Ovary (tissue), 10 donors: ENCODE measurements at places on chromosomes 1 and 21.

GRCh38 chr1:243559575-243560162, 290.4 kb downstream of the AKT3 start:
- no peak for DNase-seq

GRCh38 chr1:48203287-48203900, 19.1 kb upstream of the SLC5A9 start:
- DNase-seq: no peak

DNA sequence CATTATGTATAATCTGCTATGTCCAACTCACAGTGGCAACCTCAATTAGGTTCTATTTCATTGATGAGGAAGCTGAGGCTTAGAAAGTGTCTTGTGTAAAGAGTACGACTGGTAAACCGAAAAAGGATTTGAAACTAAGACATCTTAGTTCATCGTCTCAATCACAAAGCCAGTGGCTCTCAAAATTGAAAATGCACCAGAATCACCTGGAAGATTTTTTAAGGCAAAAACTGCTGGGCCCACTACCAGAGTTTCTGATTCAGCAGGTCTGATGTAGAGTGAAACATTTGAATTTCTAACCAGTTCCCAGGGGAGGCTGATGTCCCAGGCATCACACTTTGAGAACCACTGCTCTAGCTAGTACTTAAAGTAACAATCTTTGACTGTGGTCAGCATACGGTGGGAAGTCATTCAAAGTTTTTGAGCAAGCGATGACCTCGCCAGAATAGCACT, 5.2 kb upstream of the LRRC53 start:
- DNase-seq: no peak

DNA sequence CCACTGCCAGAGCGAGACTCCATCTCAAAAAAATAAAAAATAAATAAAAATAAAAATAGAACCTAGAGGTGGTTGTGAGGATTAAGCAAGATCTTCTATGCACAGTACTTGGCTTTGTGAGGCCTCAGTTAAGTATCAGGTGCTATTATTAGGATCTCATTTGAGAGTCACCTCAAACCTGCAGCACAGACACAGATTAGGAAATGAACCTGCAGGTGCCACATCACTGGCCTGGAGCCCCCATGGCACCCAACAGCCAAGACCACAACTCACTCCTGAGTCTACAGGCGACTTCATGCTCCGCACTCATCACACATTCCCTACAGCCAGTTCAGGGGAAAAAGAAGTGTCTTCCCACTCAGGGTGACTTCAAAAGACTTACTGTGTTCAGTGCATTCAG, 176.8 kb downstream of the SLC45A1 start:
- no peak for DNase-seq

DNA sequence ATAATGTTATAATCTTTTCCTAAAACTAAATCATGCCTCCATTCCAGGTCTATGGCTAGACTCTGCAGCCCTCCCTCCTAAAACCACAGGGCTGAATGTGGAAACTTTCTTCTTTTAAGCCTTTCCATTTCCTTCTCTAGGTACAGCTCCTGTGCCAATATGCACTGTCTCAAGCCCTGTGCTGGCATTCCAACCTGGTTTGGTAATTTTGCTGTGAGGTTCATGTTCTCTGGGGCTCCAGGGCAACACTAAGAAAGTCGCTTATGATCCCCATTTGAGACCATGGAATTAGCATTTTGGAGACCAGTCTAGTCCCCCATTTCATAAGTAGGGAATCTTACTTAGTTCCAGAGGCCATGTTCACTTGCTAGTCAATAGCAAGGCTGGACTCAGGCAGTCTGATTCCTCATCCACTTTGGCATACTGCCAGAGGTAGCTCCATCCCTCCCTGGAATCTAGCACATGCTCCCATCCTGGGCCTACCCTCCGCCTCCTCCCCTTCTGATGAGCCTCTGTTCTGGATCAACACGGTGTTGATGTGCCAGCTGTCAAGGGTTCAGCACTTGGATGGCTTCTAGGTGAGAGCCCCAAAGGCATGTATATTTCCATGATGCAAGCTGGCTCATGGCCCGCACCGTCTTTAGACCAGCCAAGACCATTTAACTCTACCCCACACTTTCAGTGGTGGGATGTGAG, 36.5 kb downstream of the ZMYND12 start:
- DNase-seq: no peak

DNA sequence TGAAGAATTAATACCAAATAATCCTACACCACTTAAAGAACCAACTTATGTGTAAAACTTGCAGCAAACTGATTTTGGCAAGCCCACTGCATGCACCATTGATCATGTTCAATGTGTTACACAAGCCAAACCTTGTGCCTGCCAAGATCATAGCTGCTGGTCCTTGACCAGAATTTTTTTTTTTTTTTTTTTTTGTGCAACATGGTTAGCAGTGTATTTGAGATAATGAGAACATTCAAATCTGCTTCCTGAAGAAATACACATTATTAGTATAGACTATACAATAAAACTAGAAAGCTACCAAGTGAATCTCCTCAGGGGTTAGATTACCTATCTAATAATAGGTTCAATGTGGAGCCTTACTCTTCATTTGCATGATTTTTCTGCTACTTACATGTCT, 421.0 kb downstream of the MRPL39 start:
- DNase-seq: no peak

GRCh38 chr1:43545695-43546387, 15.2 kb downstream of the PTPRF start:
- peak; percentile 50 for DNase-seq

- DNase-seq: no peak
Observed at GRCh38 chr1:2896824-2897223, 95.3 kb upstream of the TTC34 start.

- no peak for DNase-seq
Observed at GRCh38 chr1:199096591-199096990, 457.8 kb downstream of the PTPRC start.

GRCh38 chr1:219143735-219144134, 29.9 kb upstream of the LYPLAL1 start:
- DNase-seq: no peak

DNA sequence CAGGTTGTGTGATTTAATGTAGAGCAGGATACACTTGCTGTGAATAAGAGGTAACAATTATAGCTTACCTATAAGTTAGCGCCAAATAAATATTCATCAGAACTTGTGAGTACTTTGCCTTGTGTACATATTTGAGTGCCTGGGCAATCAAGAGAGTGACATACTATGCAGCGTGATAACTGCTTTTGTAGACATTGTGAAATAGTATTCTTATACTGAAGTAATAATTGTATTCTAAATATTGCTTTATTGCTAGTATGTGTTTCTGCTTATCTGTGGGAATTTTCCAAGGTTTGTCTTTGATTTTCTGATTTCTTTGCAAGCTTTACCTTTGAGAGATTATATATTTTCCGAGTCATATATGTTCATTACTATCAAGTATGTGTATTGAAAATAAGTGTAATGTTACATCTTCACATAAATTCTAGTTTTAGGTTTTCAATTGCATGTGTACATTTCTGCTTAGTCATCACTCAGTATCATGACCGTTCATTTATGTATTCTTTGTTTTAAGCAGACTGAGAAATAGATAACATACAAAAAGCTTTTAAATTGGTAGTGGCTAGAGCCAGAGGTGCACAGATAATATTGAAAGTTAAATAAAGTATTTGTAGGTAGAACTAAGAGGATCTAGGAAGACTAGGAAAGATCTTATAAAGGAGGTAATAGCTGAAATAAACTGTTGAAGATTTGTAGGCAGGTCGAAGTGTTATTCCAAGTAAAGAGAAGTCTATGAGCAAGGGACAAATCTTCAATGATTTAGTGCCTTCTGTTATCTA, 19.5 kb downstream of the USP25 start:
- DNase-seq: no peak

DNA sequence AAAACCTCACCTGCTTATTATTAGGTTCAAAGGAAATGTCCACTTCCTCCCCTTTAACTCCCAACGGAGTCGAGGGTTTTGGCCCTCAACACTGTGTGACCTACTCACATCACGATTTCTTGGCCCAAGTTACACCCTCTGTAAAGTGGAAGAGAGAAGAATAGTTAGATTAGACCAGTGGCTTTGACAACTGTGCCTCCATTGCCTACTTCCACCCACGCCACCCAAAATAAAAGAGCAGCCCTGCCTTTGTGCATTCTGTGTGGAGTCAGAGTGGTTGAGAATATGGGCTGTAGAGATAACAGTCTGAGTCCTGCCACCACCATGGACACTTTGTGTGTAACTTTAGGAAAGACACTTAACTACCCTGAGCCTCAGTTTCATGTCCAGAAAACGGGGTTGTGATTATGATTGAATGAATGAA, 4.1 kb upstream of the HDGF start:
- DNase-seq: no peak

DNA sequence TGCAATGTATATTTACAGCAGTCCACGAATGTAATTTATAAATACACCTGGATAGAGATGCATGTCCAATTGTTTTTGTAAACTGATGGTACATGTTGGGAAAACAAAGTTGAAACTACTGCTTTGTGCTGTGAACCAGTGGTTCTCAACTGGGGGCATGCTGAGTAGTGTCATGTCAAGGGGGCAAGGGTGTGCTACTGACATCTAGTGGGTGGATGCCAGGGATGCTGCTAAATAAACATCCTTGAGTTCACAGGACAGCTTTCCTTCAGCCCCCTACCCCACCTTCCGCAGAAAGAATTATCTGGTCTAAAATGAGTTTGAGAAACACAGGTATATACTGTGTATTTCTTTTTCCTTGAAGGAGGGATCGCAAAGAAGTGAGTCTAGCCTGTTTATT, 95.9 kb downstream of the RASAL2 start:
- DNase-seq: no peak

DNA sequence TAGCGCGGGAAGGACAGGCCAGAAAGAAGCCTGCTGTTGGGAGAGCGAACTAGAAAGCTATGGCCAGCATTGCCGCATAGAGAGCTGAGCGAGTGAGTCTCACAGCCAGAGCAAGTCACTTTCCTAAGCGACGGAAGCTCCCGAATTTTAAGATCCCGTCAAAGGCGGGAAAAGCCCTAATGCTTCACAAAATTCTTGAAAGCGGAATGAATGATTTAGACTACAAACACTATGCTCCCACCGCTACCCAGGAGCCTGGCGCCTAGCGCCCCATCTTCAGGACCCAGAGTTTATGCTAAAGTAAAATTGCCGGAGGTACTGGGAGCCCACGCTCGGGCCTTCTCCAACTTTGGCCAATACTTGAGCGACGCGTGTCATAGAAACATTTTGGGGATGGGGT, 409.9 kb upstream of the ESRRG start:
- DNase-seq: no peak

DNA sequence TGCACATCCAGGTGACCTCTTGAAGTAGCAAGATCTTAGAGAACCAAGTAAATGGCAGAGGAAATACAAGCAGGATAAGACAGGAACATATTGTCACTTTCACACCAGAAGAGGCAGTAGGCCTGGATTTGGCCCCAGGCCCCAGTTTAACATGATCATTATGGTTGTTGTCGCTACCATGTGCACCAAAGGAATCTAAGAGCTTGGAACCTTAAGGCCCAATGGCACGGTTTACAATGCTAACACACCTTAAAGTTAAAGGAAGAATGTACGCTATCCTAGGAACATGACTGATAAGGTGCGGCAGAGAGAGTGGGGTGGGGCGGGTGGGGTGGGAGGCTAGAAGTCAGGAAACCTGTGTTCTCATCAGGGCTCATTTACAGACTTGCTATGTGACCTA, 147.5 kb downstream of the ROR1 start:
- DNase-seq: no peak

DNA sequence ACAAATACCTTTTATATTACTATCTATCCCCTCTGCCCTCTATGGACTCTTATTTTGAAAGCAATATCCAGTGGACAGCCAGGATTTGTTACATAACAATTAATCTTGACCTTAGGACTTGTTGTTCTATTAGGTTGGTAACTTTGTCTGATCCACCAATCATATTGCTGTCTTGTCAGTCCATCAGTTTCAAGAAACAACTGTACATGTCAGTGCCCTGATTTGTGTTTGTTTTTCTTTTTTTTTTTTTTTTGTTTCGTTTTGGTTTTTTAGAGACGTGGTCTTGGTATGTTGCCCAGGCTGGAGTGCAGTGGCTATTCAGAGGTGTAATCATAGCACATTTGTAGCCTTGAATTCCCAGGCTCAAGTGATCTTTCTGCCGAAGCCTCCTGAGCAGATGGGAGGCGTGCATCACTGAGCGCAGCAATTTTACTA, 1.5 kb upstream of the SCP2 start:
- DNase-seq: no peak

DNA sequence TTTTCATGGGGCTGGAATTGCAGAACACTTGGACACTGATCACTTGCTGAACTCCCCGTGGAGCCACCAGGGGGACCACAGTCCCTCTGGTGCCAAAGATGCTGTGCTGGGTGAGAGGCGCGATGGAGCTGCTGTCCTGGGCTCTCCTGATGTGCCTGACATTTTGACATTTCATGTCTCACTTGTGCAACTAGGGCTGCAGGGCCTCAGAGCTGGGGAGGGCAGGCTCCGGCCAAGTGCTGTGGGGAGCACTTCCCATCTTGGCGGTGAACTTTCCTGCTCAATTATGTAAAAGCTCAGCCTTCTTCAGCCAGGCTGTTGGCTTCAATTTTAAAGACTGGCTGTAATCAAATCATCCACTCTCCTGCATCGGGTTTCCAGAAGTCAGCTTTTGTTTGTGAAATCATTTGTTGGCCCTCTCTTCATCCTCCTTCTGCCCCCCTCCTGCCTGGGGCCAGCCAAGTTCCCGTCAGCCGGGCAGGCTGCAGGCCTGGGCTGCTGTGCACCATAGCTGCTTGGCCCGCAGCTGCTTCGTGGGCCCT, 36.8 kb downstream of the KCNAB2 start:
- DNase-seq: no peak

DNA sequence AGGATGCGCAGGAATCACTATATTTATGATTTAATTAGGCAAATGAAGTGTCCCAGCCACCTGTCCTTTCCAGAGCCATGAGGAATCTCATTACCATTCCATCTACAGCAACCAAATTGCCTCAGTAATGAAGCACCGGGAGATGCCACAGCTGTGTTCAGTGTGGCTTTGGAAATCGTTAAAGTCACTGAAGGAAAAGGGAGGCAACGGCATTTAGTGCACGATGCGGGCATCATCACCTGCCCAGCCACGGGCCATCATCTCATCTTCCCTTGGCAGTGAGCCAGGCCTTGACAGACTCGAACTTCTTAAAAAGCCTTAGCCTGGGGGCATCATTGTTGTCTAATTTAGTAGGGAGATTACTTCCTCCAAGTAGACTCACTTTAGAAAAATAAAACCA, 67.8 kb downstream of the CNIH3 start:
- no peak for DNase-seq

- DNase-seq: no peak
Observed at GRCh38 chr21:39525129-39525528, 73.4 kb downstream of the SH3BGR start.
